Suppressor macrophage treated with lipopolysaccharide for 4 hours (primary cell): ENCODE measurements at places on chromosomes 5 and 9.
A peak's percentile ranks its signal among the peaks of the same experiment; 100 is the strongest.

- no peak for DNase-seq
These were observed 15.6 kb downstream of the EXOSC3 start for GRCh38 chr9:37769306-37769705.

DNA sequence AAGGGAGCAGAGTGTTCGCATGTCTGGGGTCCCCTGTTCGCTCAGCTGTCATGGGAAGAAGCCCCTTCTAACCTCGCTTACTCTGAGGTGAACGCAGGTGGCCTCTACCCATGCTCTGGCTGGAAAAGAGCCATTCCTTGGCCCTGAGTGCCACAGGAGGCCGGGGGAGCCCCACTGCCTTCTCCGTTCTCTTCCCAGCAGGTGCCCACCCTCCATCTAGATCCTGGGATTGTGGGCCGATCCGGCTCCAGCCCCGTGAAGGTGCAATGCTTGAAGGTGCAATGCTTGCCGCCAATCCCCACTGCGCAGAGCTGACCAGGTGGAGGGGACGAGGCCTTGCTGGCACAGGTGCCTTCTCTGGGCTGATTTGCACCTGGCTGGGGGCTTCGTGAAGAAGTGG lies 95.4 kb downstream of the MRPL36 start:
- DNase-seq = no peak

GRCh38 chr9:19018201-19018600 lies 14.8 kb downstream of the SAXO1 start:
- no peak for DNase-seq

DNA sequence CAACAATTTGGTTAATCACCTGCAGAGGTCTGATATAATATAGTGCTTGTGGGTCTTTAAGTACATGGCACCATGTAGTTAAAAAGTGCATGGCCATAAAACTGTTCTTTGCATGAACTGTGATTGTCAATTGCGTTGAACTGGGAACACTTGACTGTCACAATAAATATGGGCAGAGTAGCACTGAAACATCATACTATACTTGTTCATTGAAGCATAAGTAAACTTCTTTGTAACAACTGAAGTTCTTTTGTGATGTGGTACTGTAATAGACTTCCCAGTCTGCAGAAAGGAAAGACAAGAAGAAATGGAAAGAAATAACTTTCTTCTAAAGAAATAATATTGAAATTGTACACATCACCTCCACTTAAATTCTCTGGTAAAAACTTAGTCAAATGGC lies 9.8 kb upstream of the NTRK2 start:
- no peak for DNase-seq

DNA sequence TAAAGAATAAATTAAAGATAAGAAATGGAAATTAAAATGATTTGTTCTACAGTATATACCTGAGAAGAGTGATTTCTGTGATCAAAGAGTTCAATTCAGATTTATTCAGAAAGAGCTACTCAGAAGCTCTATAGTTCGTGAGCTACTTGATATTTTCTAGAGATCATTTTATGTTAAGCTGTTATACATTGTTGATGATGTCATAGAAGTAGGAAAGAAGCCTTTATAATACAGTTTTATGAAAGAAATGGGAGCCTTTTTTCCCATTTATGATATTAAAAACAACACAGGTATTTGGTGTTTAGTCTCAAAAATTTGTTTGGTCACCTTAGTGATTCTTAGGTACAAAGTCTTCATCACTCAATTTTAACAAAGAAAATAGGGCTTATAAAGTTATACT lies 20.8 kb downstream of the RNF14 start:
- DNase-seq = no peak

- DNase-seq = no peak
These were observed 34.4 kb upstream of the EGFL7 start for GRCh38 chr9:136628268-136628667.

GRCh38 chr5:133612249-133612860 lies at the start of gene FSTL4:
Gene FSTL4, minus strand, starts transcription at chr5:133612541.
- DNase-seq = peak; percentile 2

GRCh38 chr5:139636975-139637408 lies 11.2 kb upstream of the CXXC5 start:
- no peak for DNase-seq

GRCh38 chr9:114652776-114653555 lies 4.6 kb downstream of the TEX53 start:
- DNase-seq = no peak

- no peak for DNase-seq
These were observed 219.5 kb upstream of the CDH10 start for GRCh38 chr5:24864244-24864643.

DNA sequence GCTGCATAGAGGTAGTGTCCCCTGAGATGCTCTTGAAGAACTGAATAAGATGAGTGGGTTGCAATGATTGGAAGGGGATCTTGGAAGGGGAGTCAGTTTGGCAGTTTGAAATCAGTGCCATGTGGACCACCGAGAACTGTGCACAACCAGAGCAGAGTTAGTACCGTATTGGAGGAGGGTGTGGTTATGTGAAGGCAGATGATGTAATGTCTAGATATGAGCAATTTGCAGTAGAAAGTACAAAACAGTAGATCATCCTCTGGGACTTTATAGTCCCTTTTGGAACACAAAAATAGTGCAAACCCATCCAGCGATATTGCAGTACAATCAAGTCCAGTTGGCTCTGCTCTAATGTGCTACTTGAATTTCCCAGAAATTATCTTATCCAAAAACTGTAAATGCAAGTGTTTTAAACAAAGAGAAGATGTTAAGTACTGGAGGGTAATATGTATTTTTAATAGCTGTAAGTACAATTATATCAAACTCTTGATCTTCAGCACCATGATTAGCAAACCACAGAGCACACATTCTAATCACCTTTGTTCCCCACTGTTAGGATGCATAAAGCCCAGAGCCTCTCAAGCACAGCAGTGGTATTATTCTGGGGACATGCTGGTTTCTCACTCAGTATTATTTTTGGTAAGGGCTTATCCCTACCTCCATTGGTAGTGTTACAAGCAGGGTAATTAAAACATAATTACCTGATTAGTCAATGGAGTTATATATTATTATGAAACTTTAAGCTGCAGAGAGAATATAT lies 41.5 kb downstream of the MEGF10 start:
- no peak for DNase-seq

DNA sequence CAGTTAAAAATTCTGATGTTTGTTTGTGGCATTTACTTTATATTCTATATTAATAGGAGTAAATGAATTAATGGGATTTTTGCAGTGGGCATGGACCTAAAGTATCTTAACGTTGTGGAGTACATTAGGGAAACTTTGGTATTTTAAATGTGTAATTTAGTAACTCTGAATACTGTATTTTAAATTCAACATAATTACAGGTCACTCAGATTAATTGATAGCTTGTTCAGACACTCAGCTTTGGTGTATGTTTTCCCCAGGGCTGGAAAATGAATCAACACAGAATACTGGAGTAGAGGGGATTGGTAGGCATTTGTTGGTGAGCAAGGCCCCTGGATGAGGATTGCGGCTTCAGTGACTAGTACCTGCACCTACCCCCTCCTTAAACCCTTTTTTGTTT lies 117.5 kb downstream of the TRIO start:
- DNase-seq = no peak

GRCh38 chr5:37812365-37812764 lies 27.5 kb downstream of the GDNF start:
- DNase-seq = no peak

- peak; percentile 91 for DNase-seq
These were observed 196.8 kb downstream of the AUH start for GRCh38 chr9:91164724-91165520.
